ENCODE measurements at places on chromosomes 1 and 21.

GRCh38 chr1:41689558-41689981, 205.1 kb upstream of the EDN2 start:
- no peak for DNase-seq

DNA sequence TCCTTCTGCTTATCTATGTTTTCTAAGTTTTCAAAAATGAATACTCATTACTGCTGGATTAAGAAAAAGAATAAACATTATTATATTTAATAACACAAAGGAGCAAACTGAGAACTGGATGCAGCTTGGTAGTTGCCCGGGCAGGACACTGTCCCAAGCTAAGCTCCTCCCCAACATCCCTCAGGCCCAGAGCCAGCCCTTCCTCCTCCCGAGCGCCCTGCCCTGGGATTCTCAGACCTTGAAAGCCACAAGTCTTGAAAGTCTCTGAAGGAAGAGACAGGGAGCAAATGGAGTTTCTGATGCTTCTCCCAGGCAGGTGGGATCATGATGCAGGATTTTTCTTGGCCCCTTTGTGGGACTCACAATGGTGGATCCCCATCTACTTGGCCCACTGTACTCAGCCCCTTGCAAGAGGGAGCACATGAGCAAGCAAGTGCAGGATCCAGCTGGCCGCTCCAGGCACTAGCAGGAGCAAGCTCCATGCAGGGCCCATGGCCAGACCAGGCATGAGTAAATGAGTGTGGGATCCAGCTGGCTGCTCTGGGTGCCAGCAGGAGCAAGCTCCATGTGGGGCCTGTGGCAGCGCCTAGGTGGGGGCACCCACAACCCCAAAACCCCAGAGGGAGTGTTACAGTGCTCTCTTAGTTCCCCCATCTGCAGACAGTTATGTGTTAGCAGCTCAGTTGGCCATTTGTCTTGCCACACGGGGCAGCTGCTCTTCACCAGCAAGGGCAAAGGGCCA, 32.1 kb upstream of the RAB4A start:
- peak; percentile 40 for DNase-seq

- DNase-seq = no peak
Measured at GRCh38 chr1:220872296-220872695, 6.9 kb upstream of the HLX start.

DNA sequence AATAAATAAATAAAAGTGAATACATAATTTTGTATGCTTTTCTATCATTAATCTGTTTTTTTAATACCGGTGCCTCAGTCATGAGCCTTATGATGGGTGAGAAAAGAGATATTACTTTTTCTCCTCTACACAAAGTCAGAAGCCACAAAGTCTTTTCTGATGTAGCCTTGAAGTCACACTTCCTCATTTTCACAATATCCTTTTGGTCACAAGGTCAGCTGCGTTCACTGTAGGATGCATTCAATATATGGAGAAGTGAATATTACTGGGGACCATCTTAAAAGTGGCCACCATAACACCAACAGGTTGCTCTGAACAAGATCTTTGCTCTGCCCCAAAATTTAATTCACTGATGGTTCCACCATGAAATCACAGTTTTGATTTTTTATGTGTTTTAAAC, 83.3 kb upstream of the TNR start:
- DNase-seq = no peak

- DNase-seq = no peak
Measured at GRCh38 chr1:9687874-9688582, 36.5 kb downstream of the PIK3CD start.

- DNase-seq = no peak
Measured at GRCh38 chr1:27306071-27306470, 15.9 kb upstream of the TMEM222 start.

- peak; percentile 40 for DNase-seq
Measured at GRCh38 chr1:1020415-1021009, 592 bp downstream of the AGRN start.

- DNase-seq = no peak
Measured at GRCh38 chr21:35399706-35400105, 350.6 kb upstream of the RUNX1 start.

- DNase-seq = peak; percentile 27
Measured at GRCh38 chr1:63316984-63317816, 5.2 kb upstream of the FOXD3 start.

- DNase-seq = no peak
Measured at GRCh38 chr1:3503525-3503886, 49.0 kb downstream of the ARHGEF16 start.

- DNase-seq = no peak
Measured at GRCh38 chr1:119605686-119606085, 42.4 kb downstream of the ZNF697 start.

DNA sequence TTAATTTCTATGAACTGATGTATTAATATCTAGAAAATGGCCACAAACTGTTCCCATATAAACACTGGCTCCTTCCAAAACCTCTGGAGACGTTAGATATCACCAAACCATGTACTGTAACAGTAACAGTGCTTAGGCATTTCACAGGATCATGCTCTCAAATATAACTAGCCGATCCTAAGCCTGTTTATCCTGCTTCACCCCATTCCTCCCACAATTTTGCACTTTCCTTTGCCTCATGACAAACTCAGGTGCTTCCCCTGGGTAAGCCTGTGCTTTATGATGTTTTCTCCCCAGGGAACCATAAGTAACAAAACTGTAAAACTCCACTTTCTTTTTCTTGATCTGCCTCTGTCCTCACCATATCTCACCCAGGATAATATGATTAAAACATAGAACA, 452.3 kb downstream of the PLA2G4A start:
- no peak for DNase-seq

DNA sequence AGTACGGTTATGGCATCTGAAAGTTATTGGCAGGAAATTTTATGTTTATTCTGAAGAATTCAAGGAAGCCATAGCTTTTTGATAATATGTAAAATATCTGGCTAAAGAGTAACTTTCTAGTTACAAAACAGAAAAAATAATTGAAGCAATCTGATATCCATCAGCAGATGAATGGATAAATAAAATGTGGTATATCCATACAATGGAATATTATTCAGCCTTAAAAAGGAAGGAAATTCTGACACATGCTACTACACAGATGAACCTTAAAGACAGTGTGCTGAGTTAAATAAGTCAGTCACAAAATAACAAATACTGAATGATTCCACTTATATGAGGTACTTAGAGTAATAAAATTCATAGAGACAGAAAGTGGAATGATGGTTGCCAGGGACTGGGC, 25.0 kb upstream of the HIVEP3 start:
- DNase-seq = no peak

DNA sequence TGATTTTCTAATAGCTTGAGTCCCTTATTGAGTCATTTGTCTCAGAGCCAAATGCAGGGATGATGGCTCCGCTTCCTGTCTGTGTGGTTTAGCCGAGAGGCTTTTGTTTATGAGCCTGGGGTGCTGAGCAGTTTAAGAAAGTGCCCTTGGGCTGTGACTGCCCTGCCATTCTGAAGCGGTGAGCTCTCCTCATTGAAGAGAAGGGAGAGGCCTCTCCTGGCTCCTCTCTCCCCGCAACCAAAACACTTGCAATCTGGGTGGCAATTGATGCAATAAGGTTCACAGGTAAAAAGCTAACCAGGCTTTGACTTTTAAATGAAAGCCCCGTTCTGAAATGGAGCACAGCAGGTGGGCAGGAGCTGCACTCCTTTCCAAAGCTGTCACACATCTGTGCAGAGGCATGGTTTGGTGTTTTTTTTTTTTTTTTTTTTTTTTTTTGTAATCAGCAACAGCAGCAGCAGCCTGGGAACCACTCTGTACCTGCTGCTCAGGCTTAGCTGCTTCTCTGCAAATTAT, 403.7 kb downstream of the SIPA1L2 start:
- DNase-seq = peak; percentile 69

DNA sequence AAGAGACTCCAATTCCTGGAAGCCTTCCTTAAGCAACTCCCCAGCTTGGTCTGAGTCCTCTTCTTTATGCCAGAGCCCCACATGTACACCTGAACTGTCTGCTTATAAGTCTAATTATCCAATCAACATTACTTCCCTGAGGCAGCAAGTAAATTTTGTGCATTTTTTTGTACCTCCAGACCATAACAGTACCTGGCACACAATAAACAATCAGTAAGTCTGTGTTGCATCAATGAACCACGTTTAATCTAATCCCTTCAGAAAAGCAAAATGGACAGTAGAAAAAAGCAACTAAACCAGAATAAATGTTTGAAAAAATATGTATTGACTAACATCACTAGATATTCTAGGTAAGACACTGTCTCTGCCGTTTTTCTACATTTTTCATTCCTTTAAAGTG, 20.5 kb downstream of the MRPL39 start:
- DNase-seq = no peak

- DNase-seq = peak; percentile 27
Measured at GRCh38 chr21:41614511-41614910, 106.6 kb upstream of the TMPRSS2 start.

DNA sequence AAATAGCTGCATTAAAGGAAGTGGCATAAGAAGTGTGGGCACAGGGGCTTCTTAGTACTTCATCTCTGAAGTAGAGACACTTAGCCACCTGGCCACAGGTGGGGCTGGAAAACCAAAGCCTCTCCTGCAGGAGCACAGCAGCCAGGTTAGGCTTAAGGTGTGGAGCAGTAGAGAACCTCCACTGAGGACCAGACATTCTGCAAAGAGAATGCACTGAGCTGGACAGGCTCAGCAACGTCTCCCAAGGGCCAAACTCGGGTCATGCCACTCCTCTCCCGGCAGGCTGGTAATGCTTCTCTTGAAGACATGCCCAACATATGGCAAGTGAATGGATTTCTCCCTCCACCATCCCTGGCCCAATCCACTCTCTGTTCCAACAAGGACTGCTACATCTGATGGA, 33.0 kb upstream of the LRRC38 start:
- no peak for DNase-seq

GRCh38 chr1:206909161-206909882, 12.1 kb downstream of the IL24 start:
- no peak for DNase-seq

DNA sequence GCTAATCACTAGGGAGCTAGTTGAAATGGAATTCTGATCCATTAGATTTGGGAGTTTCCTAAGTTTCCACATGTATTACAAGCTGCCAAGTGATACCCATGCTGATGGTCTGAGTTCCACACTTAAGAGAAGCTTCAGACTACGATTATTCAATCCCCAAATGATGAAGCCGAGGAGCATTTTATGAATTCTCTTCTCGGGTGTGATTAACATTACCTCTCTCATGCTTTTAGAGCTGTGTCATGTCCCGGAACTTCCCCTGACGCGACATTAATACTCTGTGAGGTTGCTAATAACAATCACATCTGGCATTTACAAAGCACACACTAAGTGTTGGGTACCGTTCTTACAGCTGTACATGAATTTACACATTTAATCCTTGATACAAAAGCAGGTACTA, 63.0 kb downstream of the KCNJ15 start:
- DNase-seq = peak; percentile 76

DNA sequence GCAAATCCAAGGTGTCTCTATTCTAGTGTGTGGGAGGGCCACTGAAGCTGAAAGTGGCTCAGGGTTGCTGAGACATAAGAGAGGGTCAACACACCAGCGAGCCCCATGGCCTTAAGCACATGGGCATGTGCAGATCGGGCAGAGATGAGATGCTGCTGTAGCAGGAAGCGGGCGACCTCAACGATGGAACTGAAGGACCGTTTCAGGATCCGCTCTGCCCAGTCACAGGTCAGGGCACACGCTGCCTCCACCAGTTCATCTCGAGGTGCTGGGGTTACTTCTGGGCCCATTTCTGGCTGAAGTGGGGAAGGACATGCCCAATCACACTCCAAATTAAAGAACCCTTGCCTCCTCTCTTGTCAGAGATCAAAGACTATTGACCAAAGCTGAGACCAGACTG, 3.5 kb downstream of the RFX5 start:
- no peak for DNase-seq

DNA sequence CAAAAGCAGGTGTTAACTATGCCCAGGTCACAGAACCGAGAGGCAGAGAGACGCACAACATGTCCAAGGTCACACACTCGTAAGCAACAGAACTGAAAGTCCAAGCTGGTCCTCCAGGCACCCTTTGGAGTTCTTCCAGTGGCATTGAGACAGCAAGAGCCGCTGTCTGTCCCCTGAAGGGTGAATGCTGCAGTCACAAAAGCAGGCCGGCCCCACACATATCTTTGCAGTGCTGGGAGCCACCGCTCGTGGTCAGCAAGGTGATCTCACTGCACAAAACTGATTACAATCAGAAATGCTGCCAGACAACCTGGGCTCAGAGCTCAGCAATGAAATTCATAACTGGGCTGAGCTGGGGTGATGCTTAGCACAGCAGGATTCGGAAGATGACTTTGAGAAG, 47.4 kb upstream of the RAB4A start:
- no peak for DNase-seq

DNA sequence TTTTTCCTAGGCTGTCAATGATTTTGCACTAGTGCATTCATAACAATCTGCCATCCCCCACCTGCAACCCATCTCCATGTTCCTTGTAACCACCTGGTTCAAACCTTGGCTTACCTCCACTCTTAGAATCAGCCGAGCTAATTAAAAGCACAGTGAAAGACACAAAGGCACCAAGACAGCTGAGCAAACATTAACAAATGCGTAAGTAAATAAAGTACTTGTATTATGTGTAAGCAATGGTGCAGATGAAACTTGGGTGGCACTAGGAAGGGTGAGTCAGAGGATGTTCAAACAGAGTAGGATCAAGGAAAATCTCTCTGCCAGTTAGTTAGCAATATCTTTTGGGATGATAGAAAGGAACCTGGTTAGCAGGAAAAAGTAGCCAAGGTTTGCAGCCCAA, 5.1 kb upstream of the FOXJ3 start:
- no peak for DNase-seq

DNA sequence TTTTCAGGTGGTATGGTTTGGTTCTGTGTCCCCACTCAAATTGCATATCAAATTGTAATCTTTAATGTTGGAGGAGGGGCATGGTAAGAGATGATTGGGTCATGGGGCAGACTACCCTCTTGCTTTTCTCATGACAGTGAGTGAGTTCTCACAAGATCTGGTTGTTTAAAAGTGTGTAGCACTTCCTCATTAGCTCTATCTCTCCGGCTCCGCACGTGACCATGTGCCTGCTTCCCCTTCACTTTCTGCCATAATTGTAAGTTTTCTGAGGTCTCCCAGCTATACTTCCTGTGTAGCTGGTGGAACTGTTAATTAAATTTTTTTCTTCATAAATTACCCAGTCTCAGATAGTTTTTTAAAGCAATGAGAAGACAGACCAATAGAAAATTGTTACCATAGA, 843.2 kb downstream of the AMY1C start:
- no peak for DNase-seq

GRCh38 chr1:183604038-183604808, 14.0 kb upstream of the NCF2 start:
- peak; percentile 78 for DNase-seq

DNA sequence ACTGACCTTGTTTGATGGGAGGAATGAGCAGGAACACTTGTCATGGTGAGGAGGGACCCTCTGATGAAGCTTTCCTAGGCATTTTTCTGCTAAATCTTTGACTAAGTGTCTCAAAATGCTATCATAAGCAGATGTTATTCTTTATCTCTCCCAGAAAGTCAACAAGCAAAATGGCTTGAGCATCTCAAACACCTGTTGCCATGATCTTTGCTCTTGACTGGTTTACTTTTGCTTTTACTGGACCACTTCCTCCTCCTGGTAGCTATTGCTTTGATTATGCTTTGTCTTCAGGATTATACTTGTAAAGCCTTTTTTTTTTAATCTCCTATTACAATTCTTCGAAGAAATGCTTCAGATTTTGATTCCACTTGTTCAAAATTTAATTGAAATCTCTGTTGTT, 157.4 kb downstream of the GPR52 start:
- no peak for DNase-seq

Data from fibroblast of lung (primary cell).